HT1080 (cell line): ENCODE measurements at places on chromosomes 2 and 18. TPM values are rescaled to one million over a fixed set of nuclear protein-coding genes. Genes with fewer than 3 reads are reported as not detected.

- DNase-seq = no peak
Measured at GRCh38 chr2:110865188-110865587, 132.8 kb downstream of the ACOXL start.

PAX8 gene
- total RNA-seq = 5.9 and 11.3 TPM in 2 replicates

- no peak for DNase-seq
Measured at GRCh38 chr2:241034490-241035141, 36.2 kb downstream of the SNED1 start.

MC2R gene
- total RNA-seq = not detected in 2 replicates

DNA sequence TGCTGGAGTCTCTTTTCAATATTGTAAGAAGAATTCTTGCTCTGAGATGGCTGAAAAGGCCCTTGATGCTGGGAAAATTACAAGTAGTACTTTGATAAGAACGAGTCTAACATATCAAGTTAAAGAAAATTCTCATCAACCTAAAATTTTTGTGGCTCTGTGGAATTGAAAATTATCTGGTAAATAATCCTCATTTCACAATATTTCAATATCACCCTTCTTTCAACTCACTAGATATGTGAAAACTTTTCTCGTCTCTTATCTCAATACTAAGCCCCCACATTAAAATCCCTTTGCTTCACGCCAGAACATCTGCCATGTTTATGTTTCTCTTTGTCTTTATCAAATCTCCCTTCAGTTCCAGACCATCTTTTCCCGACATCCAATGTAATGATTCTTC, 448.8 kb downstream of the ZNF516 start:
- no peak for DNase-seq

GRCh38 chr2:66021296-66021695, 413.6 kb upstream of the MEIS1 start:
- no peak for DNase-seq

DNA sequence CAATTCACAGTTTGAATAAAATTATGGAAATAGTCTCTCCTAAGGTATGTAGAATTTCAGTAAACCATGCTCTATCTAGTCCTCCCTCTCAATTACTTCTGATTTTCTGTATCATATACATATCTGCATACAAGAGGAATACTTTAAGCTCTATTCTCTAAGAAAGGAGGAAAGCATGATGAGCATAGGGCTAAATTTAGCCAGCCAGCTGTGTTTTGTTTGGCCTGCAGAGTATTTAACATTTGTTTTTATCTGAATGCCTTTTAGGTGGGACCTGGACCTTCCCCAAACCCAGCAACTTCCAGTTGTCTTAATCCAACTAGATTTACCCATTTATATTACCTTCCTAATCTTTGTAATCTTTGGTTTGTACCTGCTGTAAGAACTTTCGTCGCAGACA, 42.2 kb upstream of the FAM117B start:
- no peak for DNase-seq

DNA sequence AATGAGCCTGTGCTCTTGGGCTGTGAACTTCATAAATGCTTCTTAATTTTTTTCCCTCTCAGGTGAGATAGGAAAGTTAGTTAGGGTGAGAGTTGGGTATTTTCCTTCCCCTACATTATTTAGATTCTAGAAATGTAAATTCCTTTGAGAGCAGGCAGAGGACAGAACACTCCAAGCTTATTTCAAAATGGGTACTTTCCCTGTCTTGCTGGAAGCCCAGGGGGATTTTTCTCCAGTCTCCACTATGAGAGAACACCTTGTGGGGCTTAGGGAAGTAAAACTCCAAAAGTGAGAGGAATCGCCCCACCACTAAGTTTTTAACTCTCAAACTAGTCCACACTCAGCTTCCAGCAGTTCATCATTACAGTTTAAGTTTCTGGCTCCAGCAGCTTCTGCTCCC, 253.2 kb upstream of the CTAGE1 start:
- no peak for DNase-seq

DNA sequence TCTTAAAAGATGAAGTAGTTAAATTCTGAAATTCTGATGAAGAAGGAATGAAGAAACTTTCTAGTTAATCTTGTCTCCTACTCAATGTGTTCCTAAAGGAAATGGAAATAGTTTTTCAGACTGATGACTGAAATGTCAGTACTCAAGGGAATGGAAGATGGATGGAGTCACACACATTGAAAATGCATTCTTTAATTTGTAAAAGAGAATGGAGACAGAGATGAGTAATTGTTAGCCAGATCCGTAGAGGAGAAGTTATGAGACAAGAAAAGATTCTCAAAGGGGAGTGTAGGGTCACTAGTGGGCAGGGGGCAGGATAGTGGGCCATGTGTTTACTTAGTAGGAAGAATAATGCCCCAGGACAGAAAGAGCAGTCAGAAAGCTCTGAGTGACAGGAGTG, 13.3 kb downstream of the ZSWIM2 start:
- DNase-seq = no peak

ZAP70 gene
- total RNA-seq = 0.47 TPM in 1 of 2 replicates, not detected in the other

DNA sequence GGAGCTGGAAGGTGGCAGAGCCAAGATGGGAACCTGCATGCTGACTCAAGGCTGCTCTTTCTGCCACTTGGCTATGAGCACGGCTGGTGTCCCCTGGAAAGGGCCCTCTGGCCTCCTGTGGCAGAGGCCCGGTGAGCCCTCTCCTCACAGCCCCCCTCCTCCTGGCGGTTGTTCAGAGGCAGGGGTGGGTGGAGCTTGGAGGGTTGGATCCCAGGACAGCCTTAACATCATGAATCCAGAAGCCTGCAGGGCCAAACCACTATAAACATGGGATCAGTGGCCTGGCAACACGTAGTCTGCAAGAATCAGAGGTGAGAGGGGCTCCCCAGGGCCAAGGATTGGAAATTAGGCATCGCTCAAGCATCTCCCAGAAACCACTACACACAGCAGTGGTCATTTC, 48.5 kb upstream of the LOXHD1 start:
- no peak for DNase-seq

- peak; percentile 86 for DNase-seq
Measured at GRCh38 chr2:201149064-201149820, 33.3 kb downstream of the CFLAR start.

ST6GAL2 gene
- 0.67 and 1.6 TPM in 2 replicates for total RNA-seq

DNA sequence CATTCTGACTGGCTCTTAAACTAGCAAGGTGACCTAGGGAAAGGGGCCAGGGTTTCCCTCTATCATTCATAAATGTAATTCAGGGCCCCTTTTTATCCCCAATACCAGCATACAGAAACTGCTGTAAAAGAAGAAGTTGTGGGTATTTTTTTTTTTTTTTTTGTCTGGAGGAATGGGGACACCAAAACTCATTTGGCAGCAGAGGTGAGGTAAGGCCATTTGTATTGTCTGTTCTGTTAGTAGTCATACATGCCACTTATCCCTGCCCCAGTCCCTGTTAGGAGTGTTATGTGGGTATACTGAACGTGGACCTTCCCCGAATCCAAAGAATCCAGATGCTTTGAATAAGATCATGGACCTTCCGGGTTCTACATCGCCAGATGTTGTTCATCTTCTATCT, 1.7 kb downstream of the SEPTIN2 start:
- DNase-seq = no peak

DNA sequence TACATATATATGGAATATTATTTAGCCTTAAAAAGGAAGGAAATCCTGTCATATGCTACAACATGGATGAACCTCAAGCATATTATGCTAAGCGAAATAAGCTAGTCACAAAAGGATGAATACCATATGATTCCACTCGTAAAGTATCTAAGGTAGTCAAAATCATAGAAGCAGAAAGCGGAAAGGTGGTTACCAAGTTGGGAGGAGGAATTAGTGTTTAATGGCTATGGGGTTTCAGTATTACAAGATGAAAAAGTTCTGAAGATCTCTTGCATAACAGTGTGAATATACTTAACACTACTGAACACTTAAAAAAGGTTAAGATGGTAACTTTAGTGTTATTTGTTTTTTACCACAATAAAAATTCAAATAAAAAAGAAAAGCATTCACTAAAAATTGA, 99.0 kb downstream of the MGAT5 start:
- no peak for DNase-seq

- no peak for DNase-seq
Measured at GRCh38 chr2:132645722-132646539, 24.1 kb downstream of the LYPD1 start.

DNA sequence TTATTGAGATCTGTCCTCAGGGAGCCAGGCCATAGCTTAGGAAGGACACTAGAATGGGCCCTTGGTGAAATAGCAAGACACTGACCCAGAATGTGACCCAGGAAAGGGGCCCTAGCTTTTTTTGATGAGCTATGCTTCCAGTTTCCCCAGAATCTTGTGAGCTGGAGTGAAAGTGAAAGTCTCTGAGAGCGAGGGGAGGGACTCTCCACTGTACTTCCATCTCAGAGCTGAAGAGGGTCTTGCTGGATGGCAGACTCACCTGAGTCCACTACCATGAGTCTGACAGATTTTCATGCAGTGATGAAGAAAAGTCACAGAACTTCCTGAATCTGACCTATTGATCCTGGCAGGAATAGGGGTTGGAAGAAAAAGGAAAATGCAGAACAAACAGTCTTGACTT, 3.1 kb downstream of the ARHGAP25 start:
- DNase-seq = no peak

- DNase-seq = no peak
Measured at GRCh38 chr2:239033801-239034560, 186.1 kb downstream of the TWIST2 start.

DNA sequence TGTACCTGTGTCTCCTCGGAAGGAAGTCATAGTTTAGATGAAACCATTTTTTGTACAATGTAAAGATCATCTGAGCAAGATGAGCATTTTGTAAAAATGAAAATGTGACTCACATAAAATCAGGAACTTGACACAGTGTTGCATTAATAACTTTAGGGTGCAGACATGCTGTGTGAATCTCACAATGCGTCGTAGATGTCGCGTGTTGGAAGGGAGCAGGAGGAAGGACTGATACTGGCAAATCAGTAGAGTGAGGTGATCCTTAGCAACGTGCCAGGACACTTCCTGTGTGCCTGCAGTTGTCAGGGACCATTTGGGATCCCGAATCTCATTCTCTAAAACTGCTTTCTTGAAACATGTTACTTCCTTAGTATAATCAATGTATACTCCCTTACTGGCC, 103.1 kb downstream of the SH3BP4 start:
- DNase-seq = no peak

DYNAP gene
- 0.03 TPM in 1 of 2 replicates, not detected in the other for total RNA-seq

RBKS gene
- total RNA-seq = 0.50 and 0.71 TPM in 2 replicates

DNA sequence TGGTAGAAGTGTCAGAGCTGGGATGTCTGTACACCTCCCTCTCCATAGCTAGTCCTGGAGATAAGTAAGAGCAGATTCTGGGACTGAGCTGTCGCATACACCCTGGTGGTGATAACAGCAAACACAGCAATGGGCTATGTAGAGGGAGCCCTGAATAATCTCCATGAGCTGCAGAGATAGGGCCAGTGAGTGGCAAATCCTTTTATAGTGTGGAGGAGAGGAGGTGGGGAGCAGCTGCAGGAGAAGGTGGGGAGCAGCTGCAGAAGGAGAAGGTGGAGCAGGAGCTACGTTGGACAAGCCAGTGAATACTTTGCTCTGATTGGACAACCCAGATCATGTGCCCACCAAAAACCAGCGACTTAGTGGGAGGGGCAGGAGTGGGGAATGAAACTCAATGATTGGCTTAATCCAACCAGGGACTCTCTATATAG, 85.5 kb downstream of the TMEM247 start:
- no peak for DNase-seq

DNA sequence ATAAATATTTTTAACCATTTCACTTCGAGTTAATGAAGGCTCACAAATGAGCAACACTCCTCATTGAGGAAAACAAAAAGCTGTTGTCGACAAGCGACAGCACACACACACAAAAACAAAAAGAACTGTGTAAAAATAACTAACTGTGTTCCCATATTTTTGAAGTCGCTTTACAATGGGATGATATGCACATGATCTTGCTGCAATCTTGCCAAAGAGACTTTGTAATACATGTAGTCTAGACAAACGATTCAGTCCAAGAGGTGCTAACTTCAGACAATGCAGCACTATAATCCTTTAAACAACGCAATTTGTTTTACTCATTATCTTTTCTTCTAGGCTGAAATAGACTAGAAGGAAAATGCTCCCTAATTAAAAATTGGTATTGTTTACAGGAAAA, 7.2 kb upstream of the USP34 start:
- DNase-seq = no peak

DNA sequence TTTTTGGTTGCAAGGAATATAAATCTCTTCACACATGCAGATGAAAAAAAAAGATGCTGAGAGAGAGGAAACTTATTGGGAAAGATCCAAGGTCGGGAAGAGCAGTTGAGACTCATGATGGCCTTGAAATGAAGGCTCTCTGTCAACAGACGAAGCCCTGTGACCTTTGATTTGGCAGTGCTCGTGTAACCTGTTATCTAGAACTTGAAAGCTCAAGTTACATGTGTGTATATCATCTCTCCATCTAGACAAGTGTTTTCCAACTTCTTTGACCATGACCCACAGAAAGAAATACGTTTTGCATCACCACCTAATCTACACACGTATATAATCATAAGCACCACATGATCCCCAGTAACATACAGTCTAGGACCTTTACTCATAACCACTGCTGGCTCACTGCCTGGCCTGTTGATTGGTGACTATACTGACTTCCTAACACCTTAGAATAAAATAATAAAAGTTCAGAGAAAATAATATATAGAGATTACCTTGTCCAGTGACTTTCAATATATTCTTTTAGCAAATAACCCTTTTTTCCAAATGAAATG, 319.0 kb upstream of the PKDCC start:
- DNase-seq = no peak

- no peak for DNase-seq
Measured at GRCh38 chr2:25497918-25498407, 156.2 kb upstream of the DNMT3A start.

DNA sequence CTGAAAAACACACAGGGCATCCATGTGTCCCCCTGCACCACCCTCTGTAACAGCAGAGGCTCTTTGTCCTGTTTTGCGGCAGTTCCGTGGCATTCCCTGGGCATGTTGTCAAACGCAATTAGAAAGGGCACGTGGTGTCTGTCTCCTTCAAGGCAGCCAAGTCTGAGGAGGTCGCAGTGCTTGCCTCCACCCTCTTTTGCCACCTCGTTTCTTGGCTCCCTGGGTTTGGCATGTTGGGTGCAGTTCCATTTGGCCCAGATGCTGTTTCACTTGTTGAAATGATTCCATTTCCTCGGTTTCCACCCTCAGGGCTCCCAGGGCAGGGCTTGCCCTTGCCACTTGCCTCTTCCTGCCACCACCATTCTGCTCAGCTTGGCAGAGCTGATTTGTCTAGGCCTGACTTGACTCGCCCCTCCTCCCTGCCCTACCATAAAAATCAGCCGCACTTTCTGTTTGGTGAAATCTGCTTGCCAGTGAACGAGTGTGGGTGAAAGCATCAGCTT, 12.4 kb downstream of the CCL20 start:
- DNase-seq = no peak

NLRC4 gene
- not detected in 2 replicates for total RNA-seq

DNA sequence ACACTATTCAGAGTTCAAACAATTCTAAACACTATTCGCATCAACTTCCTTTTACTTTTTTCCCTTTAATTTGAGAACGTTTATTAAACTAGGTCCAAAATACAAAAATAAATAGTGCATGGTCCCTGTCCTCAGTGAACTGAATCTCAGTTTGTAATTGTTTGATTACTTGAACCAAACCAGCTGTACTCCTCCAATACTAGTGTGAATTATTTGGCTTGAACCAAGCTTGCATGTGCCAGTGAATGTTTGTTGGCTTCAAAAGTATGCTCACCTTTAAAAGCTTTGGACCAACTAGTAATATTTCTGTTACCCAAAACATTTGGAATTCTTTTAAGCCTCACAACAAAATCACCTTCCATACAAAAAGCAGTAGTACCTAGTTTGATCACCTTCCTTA, 15.5 kb downstream of the CCNT2 start:
- no peak for DNase-seq
